ENCODE measurements at places on chromosomes 3 and 15.

GRCh38 chr3:50516440-50516871 lies 13.0 kb upstream of the CACNA2D2 start:
- DNase-seq = no peak

DNA sequence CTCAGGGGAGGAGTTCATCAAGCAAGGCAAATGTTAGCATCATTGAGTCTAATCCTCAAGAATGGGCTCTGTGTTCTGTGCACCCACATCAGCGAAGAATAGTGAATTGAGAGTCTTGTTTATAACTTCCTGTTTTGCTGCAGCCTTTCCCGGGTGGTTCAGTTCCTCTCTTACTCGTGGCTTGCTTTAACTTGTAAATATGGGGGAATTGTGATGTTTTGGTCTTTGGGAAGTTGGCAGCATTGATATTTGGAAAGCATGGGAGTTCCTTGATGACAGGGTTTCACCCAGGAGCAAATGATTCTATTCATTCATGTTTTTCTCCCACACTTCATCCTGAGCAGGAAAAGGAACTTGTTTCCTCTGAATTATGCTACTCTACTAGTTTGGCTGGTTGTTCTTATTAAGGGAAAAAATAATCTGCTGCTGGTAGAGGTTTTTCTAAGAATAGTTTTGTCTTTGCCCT lies 40.4 kb downstream of the GPD1L start:
- DNase-seq = no peak

DNA sequence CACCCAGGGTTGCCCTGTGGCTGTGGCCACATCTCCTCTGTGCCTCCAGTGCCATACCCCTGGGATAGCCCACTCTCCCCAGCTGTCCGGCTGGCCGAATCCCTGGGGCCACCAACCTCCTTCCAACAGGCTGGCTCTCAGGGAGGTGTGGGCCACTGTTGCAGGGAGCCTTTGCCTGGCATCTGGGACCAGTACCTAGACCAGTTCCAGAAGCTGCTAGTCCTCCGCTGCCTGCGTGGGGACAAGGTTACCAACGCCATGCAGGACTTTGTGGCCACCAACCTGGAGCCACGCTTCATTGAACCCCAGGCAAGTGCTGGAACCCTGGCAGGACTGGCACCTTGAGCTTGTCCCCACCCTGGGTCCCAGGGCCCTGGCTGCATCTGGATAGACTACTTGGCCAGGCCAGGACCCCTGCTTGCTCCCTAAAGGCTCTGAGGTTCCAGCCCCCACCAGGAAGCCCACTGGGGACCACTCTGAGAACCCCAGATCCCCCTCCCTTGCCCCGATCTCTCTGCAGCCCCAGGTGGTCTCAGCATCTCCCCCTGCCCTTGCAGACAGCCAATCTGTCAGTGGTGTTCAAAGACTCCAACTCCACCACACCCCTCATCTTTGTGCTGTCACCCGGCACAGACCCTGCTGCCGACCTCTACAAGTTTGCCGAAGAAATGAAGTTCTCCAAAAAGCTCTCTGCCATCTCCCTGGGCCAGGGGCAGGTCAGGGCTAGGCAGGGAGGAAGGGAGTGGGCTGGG lies 50.0 kb downstream of the SEMA3G start:
- DNase-seq = no peak

DNA sequence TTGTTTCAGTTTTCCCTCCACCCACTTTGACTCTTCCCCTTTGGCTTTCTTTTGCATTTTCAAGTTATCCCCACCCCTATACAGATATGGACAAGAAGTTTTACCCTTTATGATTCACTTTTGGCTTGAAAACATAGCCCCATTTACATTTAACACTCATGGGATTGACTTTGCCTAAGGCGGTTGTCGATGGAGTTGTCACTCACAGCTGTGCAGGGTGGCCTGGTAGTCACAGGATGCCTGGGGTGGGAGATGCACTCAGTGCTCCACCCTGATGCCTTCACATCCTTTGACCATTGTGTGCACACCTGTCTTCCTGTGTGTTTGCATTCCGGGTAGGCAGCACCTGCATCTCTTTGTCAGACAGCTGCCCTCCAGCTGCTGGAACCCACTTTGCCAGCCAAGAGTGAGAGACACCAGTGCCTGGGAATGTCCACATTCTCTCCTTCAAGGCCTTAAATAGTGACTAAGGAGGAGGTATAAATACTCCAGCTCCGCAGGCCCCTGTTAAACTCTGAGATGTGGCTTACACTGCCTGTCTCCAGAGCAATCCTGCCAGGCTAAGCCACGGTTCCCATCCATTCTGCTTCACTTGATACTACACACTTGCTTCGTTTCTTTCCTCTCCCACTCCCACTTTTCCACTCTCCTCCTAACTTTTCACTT lies 191.5 kb upstream of the SLC24A5 start:
- no peak for DNase-seq

GRCh38 chr3:58150810-58151199 lies 60.0 kb downstream of the DNASE1L3 start:
- no peak for DNase-seq

DNA sequence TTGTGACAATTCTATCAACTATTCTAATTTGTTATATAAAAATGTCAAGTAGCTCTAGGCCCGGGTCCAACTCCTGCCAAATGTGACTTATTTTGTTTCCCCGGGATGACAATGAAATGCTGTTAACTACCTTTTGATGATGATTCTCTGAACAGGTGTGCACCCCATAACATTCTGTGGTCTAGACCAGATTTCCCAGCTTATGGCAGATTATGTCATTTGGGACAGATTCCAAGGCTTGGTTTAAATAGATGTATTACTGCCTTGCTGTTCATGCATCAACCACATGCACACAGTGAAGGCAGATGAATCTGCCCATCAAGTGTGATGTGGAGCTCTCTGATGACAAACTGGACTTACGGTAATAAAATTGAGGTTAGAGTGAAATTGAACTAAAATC lies 150.5 kb downstream of the MECOM start:
- no peak for DNase-seq

GRCh38 chr3:95399585-95399984 lies 1336.7 kb downstream of the NSUN3 start:
- DNase-seq = no peak

DNA sequence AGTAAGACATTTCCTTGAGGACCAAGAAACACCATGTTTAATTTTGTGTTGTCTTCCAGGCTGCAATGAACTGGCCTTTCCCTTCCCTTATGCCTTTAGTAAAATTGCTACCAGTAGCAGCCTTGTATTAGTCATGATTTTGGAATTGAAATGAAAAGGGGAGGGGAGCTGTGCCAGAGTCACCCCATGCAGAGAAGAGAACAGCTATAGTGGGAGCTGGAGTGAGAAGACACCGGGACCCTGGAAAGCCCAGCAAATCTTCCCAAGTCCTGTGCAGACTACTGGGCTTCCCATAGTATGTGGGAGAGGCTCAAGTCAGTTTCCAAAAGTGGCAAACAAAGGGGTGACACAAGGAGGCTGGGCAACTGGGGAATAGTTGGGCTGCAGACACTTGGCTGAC lies 178.5 kb downstream of the NR1D2 start:
- no peak for DNase-seq

- DNase-seq = no peak
Measured at GRCh38 chr15:57298843-57299550, 77.3 kb upstream of the CGNL1 start.

DNA sequence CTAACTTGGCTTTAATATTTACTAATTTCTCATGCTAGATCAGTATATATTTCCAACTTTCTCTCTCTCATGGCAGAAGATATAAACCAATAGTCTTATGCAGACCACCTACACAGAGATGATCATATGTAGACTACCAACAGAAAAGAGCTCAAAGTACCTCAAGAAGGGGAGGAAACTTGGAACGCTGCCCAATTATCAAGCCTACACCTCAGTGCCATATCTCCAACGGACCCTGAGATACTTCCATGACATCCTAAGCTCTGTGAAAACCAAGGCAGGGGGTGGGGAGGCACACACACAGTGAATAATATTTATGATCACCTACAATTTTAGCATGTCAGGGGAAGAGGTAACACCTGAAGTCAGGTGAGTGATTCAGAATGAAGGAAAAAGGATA lies 100.6 kb downstream of the STAG1 start:
- DNase-seq = no peak

- DNase-seq = no peak
Measured at GRCh38 chr3:117080872-117081271, 371.3 kb downstream of the TUSC7 start.

DNA sequence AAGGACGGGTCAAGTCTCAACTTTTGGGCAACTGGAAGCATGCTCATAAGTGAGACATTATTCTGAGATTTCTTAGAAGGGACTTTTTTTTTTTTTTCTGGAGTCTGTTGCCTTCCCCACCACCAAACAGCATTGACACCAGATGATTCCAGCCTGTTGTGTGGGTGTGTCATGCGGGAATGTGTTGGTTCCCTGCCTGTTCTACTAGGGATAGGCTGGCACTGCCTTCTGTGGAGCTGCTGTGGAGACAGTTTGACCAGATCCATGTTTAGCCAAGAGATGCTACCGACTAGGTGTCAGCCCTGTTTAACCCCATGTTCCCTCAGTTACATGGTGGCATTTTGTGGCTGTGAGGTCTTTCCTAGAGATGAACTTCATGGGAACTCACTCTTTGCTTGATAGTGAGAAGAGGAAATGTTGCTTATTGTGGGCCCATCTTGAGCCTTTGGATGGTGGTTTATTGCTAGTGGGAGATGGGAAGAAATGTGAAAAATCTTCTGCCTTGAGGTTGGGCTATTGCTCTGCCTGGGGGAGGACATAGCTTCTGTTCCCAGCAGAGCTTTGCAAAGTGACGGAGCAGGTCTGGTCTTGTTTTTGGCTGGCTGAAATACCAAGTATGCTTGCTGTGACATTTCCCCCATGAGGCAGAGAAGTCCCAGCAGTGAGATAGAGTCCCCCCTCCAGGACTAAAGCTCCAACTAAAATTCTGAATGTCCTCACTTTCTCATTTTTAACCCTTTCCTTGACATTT lies 31.3 kb downstream of the TRAK1 start:
- no peak for DNase-seq

- no peak for DNase-seq
Measured at GRCh38 chr3:170044795-170045244, 7.0 kb downstream of the GPR160 start.

- no peak for DNase-seq
Measured at GRCh38 chr3:73255609-73256029, 194.2 kb downstream of the EBLN2 start.

GRCh38 chr3:51703761-51704510 lies 2.9 kb upstream of the GRM2 start:
- DNase-seq = no peak

DNA sequence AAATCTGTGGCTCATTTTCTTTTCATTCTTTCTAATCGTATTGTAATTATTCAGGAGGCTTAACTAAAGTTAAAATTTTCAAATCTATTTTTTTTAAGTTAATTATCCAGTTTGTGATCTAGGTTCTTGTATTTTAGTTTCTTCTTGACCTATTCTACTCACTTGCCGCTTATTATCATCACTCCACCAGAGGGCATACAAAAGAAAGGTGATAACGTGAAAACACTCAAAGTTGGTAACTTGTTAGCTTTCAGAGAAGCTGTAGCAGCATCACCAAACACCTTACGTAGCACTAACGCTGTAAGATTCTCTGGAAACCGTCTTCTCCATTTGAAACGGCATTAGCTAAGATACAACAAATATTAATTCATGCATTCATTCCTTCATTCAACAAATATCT lies 4.8 kb downstream of the GNB4 start:
- DNase-seq = no peak

DNA sequence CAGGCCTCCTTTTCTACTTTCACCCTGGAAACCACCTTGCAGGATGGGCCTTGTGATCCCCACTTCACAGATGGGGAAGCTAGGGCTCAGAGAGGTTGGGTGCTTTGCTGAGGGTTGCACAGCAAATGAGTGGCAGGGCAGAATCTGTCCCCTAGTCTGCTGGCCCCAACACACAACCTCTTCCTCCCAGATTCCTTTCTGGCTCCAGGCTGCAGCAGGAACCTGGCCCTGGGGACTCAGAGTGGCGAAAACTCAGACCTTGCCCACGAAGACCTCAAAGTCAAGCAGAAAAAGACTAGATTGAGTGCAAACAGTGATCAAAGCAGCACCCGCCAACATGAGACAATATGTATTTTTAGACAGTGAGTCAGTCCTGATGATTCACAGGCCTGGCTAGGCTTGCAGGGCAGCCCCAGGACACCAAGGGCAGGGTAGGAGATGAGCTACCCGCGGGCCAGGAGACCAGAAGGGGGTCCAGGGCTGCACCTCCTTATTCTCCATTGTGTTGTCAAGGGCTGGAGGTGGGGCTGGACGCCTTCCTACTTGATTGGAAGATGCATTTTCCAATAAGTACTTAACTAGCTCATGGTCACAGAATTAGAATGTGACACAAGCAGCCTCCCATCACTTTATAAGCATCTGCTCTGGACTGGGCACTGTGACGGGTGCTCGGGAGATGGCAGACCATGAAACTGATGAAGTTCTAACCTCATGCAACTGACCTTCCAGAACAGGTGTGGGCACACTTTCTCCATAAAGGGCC lies 23.9 kb downstream of the GOLGA6L2 start:
- no peak for DNase-seq

- DNase-seq = no peak
Measured at GRCh38 chr15:60682115-60682514, 203.2 kb upstream of the ICE2 start.

GRCh38 chr3:133880287-133880686 lies 15.4 kb downstream of the RAB6B start:
- DNase-seq = no peak

- DNase-seq = no peak
Measured at GRCh38 chr3:107394502-107394901, 17.3 kb downstream of the CCDC54 start.

DNA sequence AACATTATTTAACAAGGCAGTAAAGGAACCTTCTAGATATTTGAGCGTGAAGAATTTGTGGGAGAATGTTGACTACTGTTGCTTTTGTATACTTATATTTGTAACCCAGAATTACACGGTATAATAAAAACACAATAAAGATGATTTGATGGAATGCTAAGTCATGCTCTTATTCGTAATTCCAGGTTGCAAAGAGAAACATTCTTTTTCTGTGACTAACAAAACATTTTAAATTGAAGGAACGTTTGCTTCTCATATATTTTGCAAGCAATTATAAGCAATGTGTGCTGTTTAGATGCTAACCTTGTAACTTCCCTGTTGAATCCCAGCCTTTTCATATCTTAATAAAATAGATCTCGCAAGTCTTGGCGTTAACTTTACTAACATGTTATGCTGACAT lies 124.4 kb upstream of the CGNL1 start:
- no peak for DNase-seq

DNA sequence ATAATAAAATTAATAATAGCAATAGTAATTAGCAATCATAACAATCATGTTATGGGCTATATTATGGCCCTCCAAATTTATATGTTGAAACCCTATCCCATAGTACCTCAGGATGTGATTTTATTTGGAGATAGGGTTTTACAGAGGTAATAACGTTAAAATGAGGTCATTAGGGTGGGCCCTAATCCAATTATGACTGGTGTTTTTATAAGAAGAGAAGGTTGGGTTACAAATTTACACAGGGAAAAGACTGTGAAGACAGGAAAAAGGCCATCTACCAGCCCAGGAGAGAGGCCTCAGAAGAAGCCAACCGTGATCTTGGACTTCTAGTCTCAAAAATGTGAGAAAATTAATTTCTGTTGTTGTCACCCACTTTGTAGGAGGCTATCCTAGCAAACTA lies 353.1 kb downstream of the CHL1 start:
- DNase-seq = no peak

All from activated CD8-positive, alpha-beta memory T cell treated with anti-CD3 and anti-CD28 coated beads for 4 hours (primary cell).